ENCODE measurements at places on chromosomes 6 and 20.

GRCh38 chr6:142356884-142357225 is 55.0 kb downstream of the ADGRG6 start:
- no peak for DNase-seq

DNA sequence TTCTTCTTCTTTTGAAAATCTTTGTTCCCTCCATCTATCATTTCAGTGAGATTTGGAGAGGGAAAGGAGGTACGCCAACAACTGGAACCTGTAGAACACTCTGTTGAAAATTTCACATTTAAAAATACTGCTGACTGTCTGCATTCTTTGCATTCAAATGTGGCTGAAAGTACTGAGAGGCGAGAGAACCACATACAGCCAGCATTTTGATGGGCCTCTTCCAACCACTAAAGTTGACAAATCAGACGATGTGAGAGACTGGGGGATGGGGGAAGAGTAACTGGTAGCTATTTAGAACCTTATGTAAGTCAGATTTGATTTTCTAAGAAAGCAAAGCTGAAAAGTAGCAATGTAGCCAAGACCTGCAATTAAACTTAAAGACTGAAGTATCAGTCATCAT is 77.5 kb downstream of the FKBP5 start:
- DNase-seq: no peak

DNA sequence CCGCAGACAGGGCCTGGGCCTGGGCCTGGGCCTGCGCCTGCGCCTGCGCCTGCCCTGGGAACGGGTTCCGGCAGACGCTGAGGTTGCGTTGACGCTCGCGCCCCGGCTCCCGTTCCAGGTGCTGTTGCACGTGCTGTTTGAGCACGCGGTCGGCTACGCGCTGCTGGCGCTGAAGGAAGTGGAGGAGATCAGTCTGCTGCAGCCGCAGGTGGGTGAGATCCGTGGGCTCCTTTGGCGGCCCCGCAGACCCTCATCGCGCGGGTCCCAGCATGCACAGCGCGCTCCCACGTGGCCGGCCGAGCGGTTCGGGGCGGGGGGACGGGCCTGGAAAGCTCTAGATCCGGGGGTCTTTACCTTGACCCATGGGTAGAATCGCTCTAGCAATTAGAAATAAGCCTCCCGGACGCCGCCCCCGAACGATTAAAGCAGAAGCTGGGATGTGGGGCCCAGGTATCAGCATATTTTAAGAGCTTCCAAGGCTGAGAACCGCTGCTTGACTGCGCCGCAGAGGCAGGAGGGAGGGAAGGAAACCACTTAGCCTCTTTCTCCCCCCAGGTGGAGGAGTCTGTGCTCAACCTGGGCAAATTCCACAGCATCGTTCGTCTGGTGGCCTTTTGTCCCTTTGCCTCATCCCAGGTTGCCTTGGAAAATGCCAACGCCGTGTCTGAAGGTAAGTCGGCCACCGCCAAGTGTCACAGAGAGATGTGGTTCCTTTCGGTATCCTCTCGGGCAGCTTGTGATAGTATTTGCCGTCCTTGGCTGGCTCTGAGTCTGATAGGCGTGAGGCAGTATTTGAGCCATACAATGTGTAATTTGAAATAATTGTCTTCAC is 508 bp downstream of the NOP56 start:
- no peak for DNase-seq

GRCh38 chr6:53461696-53462095 is 83.2 kb downstream of the GCLC start:
- no peak for DNase-seq

GRCh38 chr6:11341303-11341702 is 108.8 kb upstream of the NEDD9 start:
- DNase-seq: no peak

- no peak for DNase-seq
These were observed 2.3 kb upstream of the TLDC2 start for GRCh38 chr20:36873498-36874189.

GRCh38 chr6:24757611-24758010 is 17.1 kb upstream of the GMNN start:
- no peak for DNase-seq

DNA sequence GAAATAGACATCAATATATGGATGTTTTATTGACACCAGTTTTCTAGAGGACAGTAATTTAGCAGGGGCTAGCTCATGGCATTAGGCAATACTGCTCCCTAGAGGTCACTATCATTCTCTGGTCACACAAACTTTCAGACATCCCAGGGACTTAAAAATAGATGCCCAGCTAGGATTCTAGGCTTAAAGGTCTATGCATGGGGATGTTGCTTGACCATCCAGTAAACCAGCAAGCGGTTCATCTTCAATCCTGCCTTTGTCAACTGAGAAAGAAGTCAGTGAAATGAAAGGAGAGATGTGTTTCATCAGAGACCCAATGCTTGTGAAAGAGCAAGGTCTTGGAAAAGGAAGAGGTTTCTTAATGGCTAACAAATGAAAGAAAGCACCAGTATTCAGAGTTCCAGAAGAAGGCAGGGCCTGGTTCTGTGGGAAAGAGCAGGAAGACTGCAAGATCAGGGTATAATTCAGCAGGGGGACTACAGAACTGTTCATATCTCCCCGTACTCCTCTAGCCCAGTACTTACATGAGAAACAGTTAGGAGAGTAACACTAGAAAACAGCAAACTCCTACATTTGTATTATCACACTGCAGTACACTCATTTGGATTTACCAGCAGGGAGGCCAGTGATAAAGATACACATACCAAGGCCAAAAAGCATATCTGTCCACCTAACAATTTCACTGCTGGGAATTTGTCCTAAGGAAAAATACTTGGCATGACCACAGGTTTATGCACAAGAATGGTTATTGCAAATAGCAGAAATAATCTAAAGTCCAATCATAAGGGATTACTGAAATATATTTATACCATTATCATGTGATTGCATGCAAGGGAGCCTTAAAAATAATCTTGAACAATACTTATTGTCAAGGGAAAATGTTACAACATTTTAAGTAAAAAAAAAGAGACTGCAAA is 151.4 kb upstream of the LAMA2 start:
- DNase-seq: no peak

- no peak for DNase-seq
These were observed 106.5 kb downstream of the LY86 start for GRCh38 chr6:6694825-6695624.

All from thoracic aorta (tissue), 2 donors.